ENCODE measurements at places on chromosomes 5 and 9.

- DNase-seq, result peak; percentile 32
Measured at GRCh38 chr5:172881691-172882370, 47.8 kb downstream of the ERGIC1 start.

- DNase-seq, result no peak
Measured at GRCh38 chr9:108680946-108681345, 174.8 kb downstream of the ACTL7B start.

DNA sequence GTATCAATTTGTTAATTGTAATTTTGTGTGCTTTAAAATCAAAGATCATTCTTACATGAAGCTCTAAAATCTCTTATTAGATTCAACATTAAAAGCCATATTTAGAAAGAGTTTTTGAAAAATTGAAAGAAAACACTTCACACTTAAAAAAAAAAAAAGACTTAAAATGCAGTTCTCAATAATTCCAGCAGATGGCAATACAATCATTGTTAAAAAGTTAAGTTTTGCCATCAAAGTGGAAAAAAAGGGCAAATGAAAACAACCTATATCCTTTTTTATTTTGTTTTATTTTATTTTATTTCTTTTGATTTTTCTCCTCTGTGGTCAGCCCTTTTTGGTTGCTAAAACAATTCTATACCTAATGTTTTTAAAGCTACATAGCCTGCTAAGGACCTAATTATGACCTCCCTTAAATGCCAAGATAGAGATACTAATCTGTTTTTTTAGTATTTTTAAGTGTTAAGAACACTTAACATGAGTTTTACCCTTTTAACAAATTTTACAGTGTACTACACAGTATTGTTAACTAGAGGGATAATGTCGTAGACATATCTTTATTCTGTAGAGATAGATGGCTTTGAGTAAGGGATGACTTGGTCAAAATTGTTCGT, 154.2 kb upstream of the DAB2 start:
- no peak for DNase-seq

DNA sequence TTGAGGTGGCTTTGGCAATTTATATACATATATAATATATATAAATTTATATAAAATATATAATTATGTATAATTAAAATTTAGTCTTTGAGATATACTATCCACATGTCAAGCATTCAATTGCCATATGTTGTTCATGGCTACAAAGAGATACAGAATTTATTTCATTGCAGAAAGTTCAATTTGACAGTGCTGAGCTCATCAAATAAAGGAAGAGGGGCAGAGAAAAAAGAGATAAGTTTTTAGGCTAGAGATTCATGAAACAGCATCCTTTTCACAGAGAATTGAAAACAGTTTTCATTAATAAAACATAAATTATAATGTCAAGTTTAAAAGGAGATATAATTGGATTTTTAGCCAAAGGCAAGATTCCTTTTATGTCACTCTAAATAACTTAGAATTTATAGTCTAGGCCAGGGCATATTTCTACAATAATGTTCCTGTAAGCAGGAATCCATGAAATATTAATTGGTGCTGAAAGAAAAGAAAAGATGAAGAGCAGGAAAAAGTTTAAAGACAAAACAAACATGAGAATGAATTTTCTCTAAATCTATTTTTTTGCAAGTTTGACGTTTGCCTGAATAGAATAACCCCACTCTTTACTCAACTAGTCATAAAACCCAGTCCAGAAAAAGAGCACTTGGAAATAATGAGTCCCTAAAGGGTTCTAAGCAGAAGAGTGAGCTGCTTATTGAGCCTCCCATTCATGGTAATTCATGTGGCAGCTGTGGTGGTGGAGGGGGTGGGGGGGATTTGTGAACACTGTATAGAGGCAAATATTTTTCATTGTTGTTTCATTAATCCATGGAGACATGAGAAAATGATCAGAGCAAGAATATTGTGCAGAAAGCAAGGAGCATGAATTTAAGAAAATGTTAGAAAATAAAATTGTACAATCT, 1279.5 kb downstream of the CDH12 start:
- no peak for DNase-seq

DNA sequence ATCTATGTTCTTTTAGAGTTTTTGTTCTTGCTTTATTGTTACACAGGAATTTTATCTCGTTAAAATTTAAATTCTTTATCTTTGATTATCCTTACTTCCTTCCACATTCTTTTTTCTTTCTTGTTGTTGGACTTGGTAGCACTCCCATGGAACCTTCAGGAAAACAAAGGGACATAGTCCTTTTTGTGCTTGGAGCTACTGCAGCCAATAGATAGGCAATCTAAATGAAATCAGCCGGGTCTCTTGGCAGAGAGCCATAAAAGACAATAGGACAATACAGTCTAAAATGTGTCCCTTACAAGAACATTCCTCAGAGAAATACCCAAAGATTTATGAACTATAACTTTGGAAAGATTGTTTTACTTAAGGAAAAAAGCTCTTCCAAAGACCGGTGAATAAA, 548.1 kb upstream of the C9orf72 start:
- no peak for DNase-seq

GRCh38 chr9:83047839-83048775, 14.8 kb downstream of the RASEF start:
- no peak for DNase-seq

- no peak for DNase-seq
Measured at GRCh38 chr5:110884005-110884404, 145.2 kb downstream of the SLC25A46 start.

GRCh38 chr5:174307031-174307408, 261.5 kb downstream of the NSG2 start:
- DNase-seq, result no peak

DNA sequence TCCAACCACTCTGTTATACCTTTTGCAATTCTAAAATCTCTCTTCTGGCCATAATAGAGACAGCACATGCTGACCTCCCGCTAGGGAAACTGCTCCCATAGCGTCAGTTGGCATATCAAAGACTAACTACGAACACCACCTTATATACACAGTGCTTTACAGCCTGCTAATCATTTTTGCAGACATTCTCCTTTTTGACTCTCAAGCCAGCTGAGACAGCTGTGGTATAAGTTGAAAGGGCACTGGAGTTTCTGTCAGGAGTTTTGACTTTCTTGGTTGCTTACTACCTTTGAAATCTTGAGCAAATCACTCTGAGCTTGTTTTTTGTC, 160.2 kb upstream of the TBCA start:
- DNase-seq, result no peak

GRCh38 chr5:163498886-163499285, 6.5 kb upstream of the MAT2B start:
- no peak for DNase-seq

- no peak for DNase-seq
Measured at GRCh38 chr9:123739387-123739786, 190.5 kb downstream of the DENND1A start.

DNA sequence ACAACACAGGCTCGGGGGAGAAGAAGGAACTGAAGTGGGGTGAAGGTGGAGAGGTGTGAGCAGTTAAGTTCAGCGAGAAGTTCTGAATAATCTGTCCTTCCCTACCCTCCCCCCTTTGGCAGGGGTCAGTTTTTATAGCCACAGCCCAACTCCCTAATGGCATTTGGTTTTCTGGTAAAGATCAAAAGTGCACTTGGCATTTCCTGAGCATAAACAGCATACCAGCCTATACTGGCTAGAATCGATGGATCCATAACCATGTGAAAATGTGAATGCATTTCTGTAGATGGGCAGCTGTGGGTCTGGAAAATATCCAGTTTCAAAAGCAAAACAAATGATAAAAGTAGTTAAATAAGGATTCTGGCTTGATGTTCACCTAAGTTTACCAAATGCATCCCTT, 410.9 kb downstream of the PLK2 start:
- no peak for DNase-seq

- no peak for DNase-seq
Measured at GRCh38 chr5:94595281-94595840, 23.0 kb downstream of the KIAA0825 start.

- DNase-seq, result no peak
Measured at GRCh38 chr5:56479696-56480077, 246.6 kb upstream of the ANKRD55 start.

DNA sequence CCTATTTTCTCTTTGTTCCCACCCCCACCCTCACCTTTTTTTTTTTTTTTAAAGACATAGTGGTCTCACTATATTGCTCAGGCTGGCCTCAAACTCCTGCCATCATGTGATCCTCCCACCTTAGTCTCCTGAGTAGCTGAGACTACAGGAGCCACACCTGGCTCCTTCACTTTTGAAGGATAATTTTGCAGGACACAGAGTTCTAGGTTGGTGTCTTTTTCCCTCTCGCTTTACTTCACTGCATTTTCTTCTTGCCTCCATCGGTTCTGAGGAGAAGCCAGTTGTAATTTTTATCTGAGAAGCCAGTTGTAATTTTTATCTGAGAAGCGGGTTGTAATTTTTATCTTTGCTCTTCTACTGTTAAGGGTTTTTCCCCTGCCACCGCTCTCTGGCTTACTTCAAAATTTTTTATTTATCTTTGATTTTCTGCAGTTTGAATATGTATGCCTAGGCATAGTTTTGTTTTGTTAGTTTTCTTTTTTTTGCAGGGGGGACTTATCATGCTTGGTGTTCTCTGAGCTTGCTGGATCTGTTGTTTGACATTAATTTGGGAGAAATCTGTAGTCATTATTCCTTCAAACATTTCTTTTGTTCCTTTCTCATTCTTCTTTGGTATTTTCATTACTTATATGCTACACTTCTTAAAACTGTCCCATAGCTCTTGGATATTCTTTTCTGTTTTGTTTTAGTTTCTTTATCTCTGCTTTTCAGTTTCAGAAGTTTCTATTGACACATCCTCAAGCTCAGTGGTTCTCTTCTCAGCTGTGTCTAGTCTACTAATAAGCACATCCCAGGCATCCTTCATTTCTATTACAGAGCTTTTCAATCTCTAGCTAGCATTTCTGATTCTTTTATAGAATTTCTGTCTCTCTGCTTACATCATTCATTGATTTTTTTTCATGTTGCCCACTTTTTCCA, 148.2 kb upstream of the CHD1 start:
- no peak for DNase-seq

GRCh38 chr9:109781086-109781485, 1.1 kb downstream of the PALM2AKAP2 start:
- DNase-seq, result no peak

GRCh38 chr5:160375166-160375565, 4.7 kb upstream of the C1QTNF2 start:
- no peak for DNase-seq

- DNase-seq, result peak; percentile 84
Measured at GRCh38 chr9:129143031-129143927, 32.1 kb downstream of the PTPA start.

- DNase-seq, result peak; percentile 81
Measured at GRCh38 chr9:89422151-89422975, 75.5 kb downstream of the SEMA4D start.

GRCh38 chr9:92722386-92723298, 42.0 kb downstream of the BICD2 start:
- DNase-seq, result no peak

GRCh38 chr5:180624587-180624986, 24.8 kb downstream of the FLT4 start:
- DNase-seq, result no peak

GRCh38 chr5:126094991-126095390, 328.2 kb upstream of the GRAMD2B start:
- DNase-seq, result no peak

DNA sequence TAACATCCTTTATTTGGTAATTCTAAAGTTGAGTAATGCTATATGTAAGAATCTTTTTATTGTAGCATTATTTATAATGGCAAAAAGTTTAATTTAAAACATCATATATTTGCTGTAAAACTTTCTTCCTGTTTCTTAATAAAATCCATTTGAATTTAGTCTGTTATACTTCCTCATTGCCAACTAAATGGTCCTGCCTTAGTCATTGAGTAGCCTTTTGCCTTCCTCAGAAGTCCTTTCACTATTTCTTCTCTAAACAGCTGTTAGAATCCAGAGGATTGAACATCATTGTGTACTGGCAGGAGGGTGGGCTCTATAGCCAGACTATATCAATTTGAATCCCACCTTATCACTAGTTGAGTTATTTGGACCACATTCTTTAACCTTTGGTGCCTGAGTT, 11.0 kb downstream of the SLC44A1 start:
- no peak for DNase-seq

GRCh38 chr9:113395000-113395861, 5.9 kb downstream of the ALAD start:
- DNase-seq, result no peak

- no peak for DNase-seq
Measured at GRCh38 chr9:136197084-136197875, 7.6 kb downstream of the LHX3 start.

- no peak for DNase-seq
Measured at GRCh38 chr5:87582149-87582548, 169.4 kb upstream of the CCNH start.

DNA sequence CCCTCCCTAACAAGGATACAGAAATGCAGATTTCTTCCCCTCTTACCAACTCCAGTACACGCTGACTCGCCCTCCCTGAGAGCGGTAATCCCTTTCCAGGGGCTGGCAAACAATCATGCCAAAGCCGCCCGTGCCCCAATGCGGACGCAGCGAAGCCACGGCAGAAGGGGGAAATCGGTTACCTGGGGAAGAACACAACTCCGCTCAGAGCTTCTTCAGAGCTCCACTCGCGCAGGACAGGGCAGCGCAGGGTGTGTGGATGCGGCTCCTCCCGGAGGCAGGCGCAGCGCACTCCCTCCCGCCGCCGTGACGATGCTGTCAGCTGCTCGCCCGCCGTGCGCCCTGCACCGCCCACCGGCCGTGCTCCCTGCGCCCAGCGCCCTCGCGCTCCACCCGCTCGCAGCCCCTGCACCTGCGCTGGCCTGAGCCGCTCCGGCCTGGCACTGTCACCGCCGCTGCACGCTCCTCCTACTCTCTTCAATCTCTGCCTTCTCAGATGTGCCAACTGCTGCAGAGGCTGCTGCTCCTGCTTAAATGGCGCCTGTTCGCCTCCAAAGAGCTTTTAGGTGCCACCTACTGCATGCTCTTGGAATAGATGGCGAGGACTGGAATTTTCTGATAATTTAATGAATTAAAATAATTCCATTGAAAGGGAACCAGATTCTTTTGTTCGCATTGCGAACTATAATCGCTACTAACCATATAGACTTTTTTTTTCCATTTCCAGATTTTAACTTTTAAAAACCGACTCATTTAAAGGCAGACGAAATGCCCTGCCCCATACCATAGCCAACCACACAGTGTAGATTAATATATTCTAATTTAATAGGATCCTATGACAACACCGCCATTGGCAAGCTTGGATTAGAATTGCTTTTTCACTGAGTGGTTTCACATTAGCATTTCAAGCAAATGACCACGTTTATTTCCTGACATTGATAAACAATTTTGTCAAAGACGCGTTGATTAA, at the start of gene DIRAS2:
Gene DIRAS2, minus strand, starts transcription at position 255 of the 970 bp plus-strand sequence. CDS start 28,997 bp downstream, outside the sequence.
- peak; percentile 21 for DNase-seq

DNA sequence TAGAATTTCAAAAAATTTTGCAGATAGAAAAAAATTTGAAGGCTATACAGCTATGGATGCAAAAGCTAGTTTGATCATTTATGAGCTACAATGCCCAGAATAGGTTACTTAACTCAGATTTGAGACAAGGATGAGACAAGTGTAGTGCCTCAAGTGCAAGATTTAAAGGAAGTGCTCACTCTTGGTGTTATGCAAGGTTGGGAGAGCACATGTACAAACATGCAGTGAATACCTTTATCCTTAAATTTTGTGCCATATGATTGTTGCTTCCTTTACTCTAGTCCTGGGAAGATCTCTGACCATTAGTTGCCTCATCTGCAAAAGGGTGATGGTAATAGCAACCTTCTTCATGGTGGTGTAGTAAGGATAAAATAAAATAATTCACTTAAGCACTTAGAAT, 31.7 kb upstream of the PPP2R2B start:
- no peak for DNase-seq
